Right lung (tissue), 10 donors: ENCODE measurements at places on chromosomes 2 and 18. TPM values are rescaled to one million over a fixed set of nuclear protein-coding genes. Genes with fewer than 3 reads are reported as not detected.

DNA sequence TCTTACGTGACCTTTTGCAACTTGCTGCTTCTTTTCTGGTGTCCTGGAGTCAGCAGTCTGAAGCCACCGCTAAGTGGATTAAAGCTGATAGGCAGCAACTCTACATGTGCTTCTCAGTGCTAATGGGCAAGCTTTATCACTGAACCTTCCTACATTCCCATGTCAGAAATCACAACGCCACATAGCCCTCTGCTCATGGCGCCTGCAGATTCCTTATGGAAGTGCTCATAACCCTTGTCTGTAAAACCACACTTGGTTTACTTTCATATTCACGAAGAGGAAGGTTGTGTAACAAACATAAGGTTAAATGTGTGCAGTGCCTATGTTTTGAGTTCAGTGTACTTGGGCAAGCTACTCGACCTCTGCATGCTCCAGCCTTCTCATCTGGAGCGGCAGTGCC, 319.8 kb downstream of the FBXO15 start:
- DNase-seq: no peak

Gene LIMS3
- 1.6 TPM for polyA plus RNA-seq

DNA sequence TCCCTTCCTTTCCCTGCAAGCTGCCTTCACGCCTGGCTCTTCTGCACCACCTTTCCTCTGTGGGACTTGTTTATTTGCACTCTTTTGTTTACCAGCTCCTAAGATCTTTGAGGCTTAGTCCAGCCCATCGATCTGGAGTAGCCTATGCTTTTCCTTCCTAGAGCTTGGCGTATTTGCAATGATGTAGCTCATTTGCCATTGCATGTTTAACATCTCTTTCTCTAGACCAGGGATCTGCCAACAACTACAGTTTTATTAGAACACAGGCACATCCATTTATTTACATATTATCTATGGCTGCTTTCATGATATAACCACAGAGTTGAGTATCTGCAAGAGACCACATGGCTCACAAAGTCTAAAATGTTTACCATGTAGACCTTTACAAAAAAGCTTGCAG, 150.4 kb downstream of the RAPGEF4 start:
- no peak for DNase-seq

Gene OTOS
- polyA plus RNA-seq: not detected

Gene UGT1A7
- polyA plus RNA-seq: not detected

GRCh38 chr2:64482765-64483504, 29.0 kb downstream of the LGALSL start:
- no peak for DNase-seq

DNA sequence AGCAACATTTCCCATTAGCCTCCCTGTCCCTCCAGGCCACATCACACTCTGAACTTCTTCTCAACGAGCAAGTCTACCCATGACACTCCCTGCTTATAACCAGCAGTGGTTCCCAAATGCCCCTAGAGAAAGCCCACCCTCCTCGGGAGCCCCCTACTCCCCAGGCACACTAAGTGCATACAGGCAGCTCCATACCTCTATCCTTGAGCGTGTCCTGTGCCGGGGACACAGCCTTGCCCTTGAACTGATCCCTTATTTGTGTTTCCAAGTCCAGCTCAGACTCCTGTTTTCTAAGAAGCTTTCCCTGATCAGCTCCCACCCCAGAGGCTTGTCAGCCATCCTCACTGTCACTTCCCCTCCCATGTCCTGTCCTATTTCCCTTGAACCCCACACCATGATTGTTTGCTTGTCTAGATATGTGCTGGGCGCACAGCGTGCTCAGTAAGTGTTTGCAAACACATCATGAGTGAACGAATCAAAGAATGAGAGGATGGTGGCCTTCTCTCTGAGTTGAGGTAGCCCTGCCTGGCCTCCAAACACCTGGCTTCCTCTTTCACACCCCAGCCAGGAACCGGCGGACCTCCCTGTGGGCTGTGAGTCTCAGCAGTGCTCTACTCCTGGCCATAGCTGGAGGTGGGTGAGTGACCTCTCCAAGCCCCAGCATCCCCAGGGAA, 2.1 kb downstream of the TEX51 start:
- DNase-seq: no peak

- no peak for DNase-seq
Measured at GRCh38 chr18:8701546-8702118, 3.7 kb upstream of the MTCL1 start.

DNA sequence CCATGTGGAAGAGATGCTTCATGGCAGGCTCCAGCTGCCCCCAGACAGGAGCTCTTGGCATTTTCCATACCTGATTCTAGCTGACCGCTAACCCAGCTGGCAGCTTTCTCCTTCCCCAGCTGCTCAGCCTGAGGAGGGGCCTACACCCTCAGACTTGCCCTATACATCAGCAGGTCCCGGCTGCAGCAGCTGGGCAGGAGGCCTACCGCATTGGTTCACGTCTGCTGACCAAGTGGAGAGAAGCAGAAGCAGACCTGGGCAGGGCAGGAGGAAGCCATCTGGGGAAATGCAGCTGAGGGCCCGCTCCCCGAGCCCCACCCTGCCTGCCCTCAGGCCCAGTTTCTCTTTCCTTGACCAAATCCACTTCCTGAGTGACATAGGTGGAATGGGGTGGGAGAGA, 50.7 kb downstream of the LBH start:
- DNase-seq: no peak

DNA sequence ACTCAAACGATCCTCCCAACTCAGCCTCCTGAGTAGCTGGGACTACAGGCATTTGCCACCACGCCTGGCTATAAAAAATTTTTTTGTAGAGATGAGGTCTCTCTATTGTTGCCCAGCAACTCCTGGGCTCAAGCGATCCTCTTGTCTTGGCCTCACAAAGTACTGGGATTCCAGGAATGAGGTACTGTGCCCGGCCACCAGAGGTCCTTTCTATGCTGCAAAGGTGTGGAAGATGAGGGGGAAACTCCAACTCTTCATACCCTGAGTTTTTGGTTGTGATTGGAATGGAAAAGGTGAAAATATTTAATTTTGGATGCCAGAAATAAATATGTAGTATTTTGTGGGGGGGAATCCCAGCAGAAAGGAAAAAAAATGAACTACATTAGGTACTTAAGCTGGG, 36.0 kb downstream of the MRPL33 start:
- no peak for DNase-seq

Gene ALK
- polyA plus RNA-seq: 0.04 TPM

- DNase-seq: no peak
Measured at GRCh38 chr18:73594749-73595148, 552.9 kb downstream of the FBXO15 start.

GRCh38 chr2:134401081-134401497, 147.2 kb downstream of the MGAT5 start:
- no peak for DNase-seq

Gene RPE
- 44.1 TPM for polyA plus RNA-seq

DNA sequence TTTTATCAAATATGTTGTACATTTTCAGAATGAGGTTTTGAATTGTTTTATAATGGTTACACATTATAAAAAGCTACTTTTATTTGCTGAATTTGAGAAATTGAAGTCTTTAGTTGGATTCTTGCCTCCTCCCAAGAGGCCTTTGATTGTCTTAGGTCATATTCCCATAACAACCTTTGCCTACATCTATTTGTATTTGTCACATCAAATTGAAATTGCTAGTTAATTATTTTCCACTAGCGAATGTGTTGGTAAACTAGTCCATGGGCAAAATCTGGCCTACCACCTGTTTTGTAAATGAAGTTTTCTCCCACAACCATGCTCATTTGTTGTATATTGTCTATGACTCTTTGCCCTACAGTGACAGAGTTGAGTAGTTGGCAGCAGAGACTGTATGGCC, 60.4 kb downstream of the CCDC138 start:
- no peak for DNase-seq

Gene HOXD4
- polyA plus RNA-seq: 0.99 TPM

Gene COPS9
- 77.5 TPM for polyA plus RNA-seq

Gene CNGA3
- 0.04 TPM for polyA plus RNA-seq

DNA sequence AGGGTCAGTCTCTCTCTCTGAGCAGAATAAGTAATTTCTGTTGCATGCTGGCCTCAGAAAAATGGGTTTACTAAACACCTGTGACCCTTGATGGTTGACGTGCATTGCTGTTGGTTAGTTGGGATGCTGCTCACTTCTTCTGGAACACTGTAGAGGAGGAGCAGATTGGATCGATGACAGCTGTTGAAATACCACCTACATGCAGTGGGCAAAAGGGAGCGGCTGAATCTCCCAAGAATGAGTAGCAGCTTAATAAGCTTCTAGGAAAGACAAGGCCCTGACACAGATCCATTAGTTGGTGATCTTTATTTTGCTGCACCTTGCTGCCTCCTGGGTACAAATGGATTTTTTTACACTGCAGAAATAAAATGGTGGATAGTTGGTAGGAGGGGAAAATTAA, 43.2 kb downstream of the KDM3A start:
- no peak for DNase-seq

DNA sequence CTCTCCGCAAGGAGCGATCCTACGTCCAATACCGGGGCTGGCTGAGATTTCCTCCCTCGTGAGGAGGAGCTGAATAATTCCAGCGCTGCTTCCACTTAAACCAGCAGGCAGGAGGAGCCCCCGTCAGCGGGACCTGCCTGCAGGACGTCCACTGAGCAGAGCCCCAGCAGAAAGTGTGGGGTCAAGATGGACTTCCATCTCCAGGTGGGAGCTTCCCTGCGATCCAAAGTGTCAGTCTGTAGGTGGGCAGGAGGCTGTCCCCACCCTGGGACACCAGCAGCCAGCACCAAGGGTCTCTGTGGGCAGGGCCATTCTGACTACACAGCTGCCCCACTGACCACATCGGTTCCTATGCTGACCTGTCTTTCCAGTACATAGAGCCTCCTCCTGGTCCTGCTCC, 462 bp upstream of the OTOS start:
- no peak for DNase-seq

DNA sequence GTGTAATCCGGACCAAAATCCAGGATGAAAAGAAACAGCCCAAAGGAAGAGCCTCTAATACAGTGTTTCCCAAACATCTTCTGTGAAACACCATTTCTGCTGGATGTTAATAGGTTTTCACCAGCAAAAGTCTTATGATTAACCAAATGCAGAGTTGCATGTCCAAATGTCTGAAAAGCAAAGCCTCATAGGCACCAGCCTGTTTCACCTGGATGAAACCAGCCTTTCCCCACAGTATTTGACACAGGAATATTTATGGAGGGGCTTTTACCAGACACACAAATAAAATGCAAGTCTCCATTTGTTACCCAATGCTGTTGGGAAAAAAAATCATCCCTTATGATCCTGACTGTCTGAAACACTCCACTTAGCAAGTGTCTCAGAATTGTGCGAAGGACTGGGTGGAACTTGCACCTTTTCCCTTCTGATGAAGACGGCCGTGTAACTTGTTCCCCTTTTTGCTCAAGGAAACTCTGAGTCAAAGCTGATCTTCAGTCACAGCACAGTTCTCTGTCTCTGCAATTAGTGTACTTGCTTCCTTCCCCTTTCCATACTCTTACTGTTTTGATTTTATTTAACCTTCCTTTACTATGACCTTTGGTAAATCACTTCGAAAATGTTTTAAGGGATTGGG, 70.3 kb upstream of the IL1R2 start:
- no peak for DNase-seq

DNA sequence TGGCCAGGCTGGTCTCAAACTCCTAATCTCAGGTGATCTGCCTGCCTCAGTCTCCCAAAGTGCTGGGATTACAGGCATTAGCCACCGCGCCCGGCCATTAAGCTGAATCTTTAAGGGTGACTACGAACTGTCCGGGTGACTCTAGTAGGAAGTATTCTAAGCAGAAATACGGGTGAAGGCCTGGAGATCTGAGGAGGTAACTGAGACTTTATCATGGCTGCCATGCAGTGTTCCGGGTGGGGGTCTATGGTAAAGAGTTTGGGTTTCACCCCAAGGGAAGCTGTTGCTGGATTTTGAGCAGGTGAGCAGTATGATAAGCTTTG, 20.1 kb upstream of the ROCK2 start:
- no peak for DNase-seq

DNA sequence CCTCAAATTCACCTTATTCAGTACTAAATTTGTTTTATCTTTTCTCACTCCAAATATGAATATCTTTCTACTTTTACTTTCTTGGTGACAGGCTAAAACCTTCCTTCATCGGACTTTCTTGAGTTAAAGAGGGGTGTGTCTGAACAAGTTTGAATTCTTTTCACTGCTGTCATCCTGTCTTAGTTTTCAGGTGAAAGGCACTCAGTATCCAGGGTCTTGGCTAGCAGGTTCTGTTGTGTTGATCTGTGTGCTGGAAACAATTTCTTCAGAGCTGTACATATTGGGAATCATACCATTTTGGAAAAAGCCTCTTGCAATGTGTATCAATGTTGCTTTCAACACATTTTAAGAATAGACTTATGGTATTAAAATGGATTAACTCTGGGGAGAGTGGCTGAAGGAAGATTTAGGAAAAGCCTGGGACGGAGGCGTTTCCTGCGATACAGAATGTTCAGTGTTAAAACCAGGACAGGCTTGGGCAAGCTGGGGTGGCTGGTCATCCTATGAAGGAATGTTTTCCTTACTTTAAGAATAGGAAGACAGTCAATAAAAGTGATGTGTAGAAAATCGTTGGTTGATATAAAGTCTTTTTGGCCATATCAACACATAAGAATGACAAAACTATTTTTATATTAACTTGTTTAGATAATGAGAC, 350.7 kb upstream of the SPRED2 start:
- no peak for DNase-seq

DNA sequence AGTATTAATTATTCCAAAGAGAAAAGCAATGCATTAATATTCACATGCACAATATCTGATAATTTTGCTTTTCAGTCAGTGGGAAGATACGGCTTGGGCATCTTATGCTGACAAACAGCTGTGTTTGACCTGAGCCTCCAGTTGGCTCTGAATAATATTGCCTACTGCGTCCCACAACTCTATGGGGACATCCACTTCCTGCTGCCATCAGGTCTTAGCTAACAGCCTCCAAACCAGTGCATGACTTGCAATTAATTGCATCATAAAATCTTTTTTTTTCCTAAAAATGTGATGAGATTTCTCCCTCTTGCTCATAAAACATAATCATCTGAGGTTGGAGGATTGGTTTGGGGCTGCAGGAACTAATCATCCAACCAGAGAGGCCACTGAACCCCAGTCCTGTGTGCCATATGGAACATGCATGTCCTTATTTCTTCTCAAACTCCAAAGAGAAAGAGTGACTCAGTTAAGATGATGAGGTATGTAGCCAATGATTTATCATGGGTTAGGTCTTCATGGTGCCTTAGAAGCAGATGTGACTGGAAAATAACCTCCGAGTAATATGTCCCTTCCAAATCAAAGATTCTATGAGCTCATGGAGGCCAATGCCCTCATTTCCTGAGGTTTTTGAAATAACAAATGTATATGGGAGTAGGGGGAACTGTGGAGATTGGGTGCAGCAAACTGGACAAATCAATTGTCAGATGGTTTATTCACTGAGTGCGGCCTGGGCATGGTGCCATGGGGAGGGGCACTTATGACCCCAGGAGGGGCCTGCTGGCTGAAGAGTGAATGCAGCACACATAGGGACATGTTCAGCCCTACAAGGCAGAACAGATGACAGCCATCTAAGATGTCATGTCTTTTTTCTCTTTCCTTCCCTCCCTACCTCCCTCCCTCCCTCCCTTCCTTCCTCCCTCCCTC, 39.4 kb downstream of the EDAR start:
- no peak for DNase-seq

Gene TMX3
- 54.0 TPM for polyA plus RNA-seq
